Left forelimb (tissue), 1 donor: ENCODE measurements at places on chromosomes 1 and 21.

DNA sequence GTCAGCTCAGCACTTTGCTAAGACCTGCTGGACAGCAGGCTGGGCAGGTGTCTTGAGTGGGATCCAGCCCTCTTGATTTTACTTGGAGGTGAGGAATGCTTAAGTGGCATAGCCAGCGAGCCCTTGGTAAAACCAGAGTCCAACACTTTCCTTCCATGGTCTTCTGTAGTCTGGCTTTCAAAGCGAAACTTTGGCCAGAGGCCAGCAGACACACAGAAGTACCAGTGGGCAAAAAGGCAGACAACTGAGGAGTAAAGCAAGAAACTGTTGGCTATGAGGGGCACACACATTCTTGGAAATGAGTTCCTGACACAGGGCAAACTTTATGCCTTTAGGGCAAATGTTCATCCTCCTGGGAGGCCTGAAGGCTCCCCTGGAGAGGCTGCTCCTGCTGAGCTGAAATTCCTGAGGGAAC lies 281.0 kb upstream of the POU3F1 start:
- no peak for DNase-seq

DNA sequence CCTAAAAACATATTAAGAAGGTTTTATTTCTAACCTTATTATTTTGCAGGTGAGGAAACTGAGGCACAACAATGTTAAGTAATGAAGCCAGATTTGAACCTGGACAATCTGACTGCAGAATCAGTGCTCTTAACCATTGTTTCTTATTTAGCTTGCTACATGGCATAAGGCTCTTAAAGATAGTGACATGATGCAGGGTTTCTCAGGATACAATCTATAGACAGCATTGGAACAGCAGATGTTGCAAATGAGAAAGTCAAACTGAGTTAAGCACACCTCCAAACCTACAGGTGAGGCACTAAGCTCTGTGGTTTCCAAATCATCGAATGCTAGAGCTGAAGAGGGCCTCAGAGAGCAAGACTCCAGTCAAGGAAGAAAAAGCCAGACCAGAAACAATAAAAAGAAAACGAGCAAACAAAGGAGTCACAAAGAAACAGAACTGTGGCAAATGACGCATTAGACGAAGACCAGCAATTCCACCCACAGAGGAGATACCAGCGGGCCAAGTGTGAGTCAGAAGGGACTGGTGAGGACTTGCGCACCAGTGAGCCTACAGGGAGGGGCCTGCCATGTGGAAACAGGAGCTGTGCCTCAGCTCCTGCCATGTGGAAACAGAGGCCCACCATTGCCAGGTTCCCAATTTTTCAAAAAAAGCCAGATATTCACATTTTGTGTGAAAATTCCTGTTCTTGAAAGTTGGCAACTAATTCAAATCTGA lies 14.4 kb downstream of the CD58 start:
- no peak for DNase-seq

DNA sequence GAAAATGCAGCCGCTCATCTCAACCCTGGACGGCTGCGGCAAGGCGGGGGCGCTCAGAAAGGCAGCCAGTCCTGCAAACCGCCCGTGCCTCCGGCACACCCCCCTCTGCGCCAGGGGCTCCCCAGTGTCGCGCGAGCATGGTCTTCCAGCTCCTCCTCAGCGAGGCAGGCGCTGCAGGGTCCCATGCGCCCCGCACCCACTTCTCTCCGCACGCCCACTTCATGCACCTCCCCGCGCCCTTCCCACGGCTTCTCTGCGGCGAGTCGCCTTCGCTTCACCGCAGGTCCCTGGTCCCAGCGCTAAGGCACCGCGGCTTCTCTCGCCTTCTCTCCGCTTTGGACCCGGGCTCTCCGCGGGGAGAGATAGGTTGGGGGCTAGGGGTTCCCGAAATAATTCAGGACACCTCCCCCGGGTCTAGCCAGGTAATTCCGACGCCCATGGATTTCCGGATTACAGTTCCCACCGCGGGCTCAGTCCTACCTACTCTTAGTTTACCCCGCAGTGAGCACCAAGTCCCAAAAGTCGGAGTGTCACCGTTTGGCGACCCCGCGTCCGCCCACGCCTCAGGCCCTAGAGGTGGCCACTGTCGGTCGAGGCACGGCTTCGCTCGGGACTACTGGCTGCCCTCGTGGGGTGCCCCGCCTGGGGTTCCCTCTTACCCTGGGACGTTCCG lies 67.5 kb downstream of the SYT2 start:
- DNase-seq, result no peak

DNA sequence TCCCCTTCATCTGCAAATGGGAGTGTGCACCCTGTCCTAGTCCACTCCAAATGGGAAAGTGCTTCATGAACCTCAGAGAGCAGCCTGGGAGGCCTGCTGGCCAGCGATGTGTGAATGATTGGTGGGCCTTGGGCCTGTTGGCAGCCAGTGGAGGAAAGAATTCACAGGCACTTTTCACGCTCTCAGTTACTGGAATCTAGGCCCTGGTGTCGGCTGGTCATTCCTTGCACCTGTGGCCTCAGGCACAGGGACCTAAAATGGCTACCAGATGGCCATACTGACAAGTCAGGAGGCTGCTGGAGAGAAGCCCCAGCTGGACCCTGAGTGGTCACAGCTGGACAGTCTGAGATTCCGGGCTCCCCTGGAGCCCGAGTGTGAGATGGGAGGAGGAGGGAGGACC lies 18.4 kb upstream of the EDN2 start:
- no peak for DNase-seq

DNA sequence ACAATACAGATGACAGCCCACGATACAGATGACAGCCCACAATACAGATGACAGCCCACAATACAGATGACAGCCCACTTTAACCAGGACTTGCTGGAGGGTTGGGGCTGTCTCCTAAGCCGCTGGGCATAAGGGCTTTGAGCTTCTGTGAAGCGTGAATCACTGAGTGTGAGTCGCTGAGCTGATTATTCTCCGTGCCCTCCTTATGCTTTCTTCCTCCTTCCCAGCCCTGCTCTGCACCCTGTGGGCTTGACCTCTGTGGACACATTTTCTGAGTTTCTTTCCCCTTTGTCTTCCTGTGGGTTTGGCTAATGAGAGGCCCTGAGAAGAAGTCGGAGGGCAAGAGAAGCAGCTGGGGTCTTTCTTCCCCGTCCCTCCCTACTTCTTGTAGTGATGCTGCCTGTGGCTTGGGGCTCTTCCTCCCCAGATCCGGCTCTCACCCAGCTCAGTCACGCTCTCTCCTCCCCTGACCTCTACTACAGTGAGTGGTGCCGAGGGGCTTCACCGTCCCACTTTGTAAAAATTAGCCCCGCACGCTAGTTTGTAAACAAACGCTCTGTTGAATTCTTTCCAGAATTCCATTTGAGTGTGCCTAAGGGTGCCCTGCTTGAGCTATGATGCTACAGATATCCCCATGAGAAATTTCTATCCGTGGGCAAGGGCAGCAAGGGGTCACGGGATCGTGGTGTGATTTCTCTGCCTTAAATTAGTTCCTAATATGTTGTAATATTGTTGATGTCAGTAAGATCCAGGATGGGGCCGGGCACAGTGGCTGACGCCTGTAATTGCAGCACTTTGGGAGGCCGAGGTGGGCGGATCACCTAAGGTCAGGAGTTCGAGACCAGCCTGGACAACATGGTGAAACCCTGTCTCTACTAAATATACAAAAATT lies 46.4 kb upstream of the SOD1 start:
- DNase-seq, result no peak

- no peak for DNase-seq
Measured at GRCh38 chr1:2108877-2109580, 58.8 kb downstream of the PRKCZ start.

DNA sequence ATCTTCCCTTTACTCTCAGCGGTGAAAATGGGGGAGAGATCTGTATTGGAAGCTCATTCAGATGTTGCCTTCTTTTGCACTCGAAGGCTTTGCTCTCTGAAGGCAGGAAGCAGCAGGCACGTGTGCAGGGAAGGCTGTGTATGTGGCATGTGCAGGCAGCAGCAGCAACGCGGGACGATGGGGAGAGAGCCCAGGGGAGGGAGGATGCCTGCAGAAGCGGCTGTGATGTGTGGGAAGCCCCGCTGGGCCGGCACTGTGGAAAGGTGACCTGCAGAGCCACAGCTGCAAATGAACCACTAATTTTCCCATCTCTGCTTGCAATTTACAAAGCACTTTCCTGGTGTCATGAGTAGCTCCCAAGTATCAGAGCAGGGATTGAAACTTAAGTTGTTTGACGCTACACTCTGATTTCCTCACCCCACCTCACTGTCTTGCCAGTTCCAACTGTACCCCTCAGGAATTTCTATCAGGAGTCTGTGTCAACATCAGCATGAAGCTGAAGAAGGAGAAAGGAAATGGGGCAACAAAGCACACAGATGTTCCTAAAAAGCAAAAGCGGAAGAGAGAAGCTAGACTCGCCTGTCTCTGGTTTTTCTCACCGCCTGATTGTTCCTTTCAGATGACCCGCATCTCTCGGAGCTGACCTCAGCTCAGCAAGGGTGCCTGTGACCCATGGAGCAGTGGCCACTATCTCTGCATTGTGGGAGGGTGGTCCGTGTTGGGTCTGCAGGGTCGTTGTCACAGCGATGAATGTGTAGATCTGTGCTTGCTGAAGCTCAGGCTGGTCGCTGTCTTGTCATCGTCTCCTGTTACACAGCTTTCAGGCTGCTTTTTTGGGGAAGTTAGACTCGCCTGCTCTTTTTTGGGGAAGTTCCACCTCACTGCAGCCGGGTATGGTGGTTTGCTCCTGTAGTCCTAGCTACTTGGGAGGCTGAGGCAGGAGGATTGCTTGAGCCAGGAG lies 156.1 kb downstream of the KIF26B start:
- DNase-seq, result no peak

- DNase-seq, result no peak
Measured at GRCh38 chr21:20404915-20405314, 593.3 kb upstream of the NCAM2 start.

GRCh38 chr1:28917757-28918118 lies 3.4 kb downstream of the EPB41 start:
- DNase-seq, result no peak

DNA sequence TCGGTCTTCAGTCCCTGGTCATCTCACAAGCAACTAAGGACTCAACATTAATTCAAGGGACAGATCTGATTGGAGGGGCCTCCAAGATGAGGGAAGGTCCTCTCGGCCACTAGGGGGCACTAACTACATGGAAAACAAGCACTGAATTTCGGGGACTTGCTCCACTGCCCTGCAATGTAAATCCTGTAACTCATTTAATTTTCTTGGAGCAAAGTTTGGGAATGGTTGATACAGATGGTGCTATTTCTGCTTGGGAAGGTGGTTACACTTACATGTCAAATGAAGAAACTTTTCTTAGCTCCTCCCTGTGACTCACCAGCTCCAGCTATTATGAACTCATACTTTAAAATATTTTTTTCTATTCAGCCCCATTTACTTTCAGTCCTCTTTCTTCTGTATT lies 97.4 kb upstream of the KCNJ15 start:
- no peak for DNase-seq

- DNase-seq, result no peak
Measured at GRCh38 chr1:54480525-54480848, 67.5 kb upstream of the ACOT11 start.

DNA sequence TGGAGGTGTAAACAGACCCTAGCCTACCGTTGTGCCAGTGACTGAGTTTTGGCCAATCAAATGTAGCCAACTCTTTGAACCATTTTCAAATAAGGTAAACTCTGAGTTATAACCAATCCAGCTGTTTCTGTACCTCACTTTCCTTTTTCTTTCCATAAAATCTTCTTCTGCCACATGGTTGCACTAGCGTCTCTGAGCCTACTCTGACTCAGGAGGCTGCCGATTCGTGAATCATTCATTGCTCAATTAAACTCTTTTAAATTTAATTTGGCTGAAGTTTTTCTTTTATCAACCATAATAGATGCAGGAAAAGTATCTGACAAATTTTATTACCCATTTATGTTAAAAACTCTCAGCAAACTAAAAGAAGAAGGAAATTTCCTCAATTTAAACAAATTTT lies 111.5 kb upstream of the LYPLAL1 start:
- no peak for DNase-seq

- DNase-seq, result no peak
Measured at GRCh38 chr1:23169195-23169575, 529 bp upstream of the LUZP1 start.

DNA sequence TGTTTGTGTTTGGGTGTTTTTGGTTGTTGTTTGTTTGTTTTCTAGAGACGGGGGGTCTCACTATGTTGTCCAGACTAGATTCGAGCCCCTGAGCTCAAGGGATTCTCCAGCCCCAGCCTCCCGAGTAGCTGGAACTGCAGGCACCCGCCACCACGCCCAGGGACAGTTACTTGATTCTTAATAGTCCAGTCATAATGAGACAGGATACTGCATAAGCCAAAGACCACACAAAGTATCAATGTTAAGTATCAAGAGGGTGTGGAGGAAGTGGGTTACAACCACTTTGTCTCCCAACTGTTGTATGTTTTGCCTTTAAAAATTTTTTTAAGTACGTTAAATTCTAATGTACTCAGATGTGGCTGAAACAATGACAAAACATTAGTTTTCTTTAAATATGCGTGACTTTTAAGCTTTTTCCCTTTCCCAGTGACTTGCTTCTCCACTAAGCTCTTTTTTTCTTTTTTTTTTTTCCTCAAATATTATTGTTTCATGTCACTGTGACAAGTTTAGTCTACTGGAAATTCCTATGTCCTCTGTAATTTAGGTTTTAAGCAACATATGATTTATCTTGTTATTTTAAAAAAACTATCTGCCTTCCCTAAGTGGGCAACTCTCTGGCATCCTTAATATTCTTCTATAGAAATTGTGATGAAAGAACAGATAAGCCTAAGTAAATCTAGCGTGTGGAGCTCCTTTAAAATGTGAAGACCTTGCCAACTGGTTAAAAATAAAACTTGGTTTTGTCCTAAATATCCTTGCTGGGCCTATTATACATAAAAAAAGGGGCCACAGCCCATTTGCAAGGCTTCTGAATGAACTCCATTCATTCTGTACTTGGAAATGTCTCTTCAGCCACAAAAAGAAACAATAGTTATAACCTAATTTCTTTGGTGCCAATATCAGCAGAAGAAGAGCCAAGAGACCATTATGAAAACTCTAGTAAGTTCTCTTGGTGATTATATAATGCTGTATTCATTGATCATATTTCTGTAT lies 56.2 kb upstream of the DPH5 start:
- no peak for DNase-seq

DNA sequence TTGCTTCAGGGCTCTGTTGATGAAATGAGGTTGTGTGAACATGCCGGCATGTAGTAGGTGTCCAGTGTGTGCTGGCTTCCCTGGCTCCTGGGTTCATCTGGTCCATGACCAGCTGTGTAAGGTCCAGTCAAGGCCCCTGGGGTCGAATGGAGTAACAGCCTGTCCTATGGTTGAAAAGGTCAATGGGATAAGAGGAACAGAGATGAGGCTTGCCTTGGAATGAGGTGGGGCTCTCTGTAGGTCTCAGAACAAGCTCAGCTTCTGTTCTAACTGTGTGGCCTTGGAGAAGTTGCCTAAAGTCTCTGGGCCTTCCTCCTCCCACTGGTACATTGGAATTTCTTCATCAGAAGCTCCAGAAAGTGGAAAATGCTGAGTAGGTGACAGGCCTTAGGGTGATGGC lies 26.6 kb downstream of the RPS6KA1 start:
- DNase-seq, result no peak
